Amniotic epithelial cell (primary cell): ENCODE measurements at places on chromosomes 7 and 10.

DNA sequence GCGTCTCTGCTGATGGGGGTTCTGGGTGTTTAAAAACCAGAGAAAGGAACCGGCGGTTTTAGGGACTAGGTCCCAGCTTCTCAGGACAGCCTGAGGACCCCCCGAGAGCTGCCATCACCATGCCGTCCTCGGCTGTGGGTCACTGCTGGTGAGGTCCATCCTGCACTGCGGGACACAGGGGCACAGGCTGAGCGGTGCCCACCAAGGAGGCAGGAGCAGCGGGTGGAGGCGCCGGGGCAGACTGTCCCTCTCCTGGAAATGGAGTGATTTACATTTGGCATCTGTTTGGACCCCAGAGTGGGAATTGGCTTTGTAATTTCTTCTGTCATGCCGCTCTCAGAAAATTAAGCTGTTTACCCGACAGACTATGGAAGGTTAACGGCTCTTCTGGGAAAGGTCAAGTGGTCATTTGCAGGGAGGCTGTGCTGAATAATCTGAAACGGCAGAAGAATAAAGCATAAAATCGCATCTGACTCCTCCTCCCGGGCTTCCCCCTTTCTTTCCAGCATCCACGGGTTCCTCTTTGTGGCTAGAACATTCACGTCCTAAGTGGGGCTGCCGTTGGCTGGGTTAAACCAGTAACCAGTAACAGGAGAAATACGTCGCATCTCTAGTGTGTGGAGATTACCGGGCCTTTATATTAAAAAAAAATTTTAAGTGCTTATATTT, 31.7 kb downstream of the LHPP start:
- DNase-seq = no peak

DNA sequence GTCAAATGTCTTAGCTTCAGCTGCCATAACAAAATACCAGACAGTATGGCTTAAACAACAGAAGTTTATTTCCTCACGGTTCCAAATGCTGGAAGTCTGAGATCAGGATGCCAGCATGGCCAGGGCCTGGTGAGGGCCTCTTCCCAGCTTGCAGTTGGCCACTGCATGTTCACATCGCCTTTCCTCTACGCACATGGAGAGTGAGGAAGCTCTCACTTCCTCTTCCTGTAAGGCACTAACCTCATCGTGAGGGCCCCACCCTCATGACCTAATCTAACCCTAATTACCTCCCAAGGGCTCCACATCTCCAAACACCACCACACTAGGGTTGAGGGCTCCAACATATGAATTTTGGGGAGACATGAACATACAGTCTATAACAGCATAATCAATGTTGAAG, 14.4 kb downstream of the ZNF33B start:
- DNase-seq = no peak

DNA sequence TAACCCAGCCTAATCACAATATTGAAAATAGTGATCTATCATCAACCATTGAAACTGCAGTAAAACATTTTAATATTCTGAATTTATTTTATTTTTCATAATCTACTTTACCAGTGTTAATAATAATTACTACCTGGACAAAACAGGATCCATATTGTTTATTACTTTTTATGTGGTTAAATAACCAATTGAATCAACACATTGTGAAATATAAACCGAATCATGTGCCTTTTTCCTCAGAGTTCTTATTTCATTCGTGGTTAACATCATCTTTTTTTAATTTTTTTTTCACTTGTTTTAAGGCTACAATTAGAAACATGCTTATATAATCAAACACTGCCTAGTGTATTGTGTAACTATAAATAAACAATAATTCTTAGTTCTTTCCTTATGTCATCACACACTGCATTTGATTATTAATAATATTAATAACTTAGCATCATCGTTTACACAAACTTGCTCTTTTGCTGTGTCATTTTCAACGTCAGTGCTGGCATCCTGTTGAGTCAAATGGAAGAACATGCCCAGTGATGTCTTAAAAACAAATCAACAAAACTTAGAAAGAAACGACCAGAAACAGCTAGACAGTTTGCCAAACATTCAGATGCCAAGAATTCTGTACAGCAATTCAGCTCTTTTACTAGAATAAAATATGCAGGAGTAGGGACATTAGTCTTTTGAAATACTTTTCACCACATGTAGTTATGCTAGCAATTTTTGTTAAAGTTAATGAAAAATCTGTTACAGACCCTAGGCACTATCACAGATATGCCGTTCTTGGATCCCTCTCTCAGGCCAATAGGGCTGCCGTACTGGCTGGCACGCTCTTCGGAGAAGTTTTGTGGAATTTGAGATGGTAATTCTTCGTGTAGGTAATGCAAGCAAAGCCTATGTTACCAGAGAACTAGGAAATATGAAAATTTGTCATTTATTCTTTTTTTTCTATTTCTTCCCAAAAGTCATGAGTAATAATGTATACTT, 330.4 kb upstream of the SEMA3A start:
- DNase-seq = peak; percentile 82

- no peak for DNase-seq
Observed at GRCh38 chr7:30934225-30934624, 22.6 kb downstream of the AQP1 start.

DNA sequence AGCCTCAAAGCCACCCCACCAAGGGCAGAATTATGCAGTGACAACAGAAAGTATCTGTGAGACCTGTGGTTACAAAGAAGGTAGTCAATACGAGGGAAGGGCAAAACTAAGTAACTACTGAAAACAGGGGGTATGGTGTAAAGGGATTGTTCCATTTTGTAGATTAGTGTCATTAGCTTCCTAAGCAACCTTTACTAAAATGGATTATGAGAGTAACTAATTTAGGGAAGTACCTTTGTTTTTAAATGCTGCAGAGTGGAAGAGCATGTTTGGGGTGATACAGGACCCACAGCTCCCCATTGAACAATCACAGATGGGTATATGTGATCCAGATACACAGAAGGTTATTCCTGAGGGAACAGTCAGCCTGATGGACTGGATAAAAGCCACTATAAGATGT, 51.3 kb upstream of the TAC1 start:
- DNase-seq = no peak

DNA sequence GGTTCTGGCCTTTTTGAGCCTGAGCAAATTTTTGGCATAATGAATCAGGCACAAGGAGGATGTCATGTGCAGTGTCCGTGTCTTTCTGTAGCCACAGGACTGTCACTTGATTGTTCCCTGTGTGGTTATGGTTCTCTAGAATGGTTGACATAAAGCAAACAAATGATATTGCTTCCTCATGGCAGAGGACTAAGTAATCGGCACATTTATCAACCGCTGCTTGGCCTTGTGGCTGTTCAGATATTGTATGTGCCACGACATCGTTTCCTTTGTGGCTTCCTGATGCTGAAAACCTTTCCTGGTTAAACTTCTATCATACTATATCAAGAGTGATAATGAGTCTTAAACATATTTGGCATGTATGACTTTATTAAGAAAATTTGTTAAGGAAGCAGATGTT, 598.8 kb downstream of the SUGCT start:
- DNase-seq = no peak

DNA sequence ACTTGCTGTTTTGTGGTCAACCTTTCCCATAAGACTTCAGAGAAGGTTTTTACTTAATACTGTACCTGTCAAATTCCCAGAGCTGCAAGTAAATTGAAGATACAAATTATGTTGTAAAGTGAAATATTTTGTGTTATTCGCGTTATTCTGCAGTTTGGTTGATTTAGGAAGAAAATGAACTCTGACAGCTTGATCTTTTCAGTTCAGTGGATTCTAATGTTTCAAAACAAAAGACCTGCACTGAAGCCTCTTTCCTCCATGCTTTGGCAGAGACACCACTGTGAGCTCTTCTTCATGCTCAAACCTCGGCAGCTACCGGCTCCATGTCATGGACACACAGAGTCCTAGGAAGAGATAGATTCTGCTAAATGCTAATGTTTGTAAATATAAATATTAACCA, 75.7 kb upstream of the INSYN2A start:
- no peak for DNase-seq
